Inflammatory macrophage treated with lipopolysaccharide for 4 hours (primary cell): ENCODE measurements at places on chromosomes 16 and 17.

DNA sequence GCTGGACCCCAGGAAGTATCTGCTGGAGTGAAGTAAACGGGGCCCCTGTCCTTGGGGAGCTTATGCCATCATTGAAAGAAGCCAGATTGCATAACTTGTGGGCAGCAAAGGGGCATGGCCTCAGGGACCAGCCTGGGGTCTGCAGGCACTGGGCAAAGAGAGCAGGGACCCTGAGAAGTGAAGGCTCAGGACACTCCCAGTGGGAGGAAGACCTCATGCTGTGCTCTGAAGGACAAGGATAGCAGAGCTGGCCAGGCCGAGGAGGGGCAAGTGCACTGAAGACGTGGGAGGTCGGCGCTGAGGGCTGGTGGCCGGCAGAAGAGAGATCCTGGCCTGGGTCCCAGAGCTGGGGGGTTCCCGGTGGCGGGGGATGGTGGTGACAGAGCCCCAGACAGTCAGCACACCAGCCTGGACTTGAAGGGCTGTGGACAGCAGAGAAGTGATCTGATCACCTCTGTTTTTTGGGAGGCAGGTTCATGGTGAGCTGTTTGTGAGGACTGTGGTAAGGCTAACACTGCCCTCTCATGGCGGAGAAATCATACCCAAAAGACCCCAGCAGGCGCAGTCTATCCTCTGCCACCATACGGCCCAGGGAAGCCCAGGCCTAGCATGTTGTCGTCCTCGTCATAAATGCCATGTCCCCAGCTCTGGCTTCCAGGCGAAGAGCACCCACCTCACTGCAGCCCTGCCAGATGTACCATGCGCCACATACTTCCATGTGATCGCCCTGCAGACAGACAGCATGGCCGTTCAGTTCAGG, 7.1 kb upstream of the CNP start:
- DNase-seq, result no peak

DNA sequence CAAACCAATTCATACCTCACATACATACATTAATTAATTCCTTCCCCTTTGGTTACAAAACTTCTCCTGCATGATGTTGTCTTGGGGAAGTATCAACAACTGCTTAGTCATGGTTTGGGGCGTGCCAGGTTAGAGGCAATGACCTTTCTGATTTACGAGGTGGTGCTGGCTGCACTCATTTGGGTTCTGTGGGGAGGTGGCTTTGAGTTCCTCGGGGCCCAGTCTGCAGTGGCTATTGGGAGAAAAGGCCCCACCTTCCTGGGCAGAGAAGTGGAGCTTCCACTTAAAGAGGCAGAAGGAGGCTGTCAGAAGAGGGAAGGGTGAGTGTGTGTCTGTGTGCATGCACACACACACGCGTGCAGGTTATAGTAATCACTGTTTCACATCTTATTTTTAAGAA, 10.2 kb upstream of the ETV4 start:
- DNase-seq, result peak; percentile 85

DNA sequence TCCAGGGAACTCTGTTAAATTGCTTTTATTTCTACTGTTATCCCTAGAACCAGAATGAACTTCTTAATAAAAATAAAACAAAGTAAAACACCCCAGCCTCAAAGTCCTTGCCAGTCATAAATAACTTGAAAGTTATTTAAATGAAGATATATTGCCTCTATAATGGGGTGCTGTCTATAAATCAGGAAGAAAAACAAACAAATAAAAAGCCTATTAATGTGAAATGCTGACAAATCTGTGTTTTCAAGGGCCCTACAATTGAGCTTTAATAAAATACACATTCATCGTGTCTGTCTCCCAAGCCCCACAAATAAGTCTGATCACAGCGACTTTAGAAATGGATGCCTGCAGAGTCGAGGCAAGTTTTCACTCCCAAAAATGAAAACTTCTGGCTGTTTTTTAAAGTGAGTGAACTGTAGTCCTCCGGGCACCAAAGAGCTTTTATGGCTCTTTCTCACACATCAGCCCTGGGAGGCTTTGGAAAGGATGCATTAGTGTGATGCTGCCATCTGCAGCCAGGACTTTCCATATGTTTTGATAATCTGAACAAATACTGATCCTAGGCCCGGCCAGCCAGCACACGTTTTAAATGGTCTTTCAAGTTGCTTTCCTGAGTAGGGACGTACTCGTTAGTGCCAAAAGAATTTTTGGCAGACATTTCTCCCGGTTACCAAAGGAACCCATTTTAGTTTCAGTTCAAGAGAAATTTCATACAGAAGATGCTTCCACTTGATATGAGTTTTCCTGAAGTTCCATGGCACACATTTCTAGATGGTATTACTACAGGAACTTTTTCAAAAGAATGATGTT, 16.3 kb downstream of the NACA2 start:
- DNase-seq, result no peak

- no peak for DNase-seq
Measured at GRCh38 chr16:86221085-86221484, 289.2 kb upstream of the FOXF1 start.

- no peak for DNase-seq
Measured at GRCh38 chr17:77483128-77483598, 342.4 kb downstream of the SEC14L1 start.

- DNase-seq, result peak; percentile 65
Measured at GRCh38 chr17:57138956-57139576, 54.0 kb downstream of the AKAP1 start.

- no peak for DNase-seq
Measured at GRCh38 chr17:61217878-61218437, 181.7 kb upstream of the TBX2 start.

DNA sequence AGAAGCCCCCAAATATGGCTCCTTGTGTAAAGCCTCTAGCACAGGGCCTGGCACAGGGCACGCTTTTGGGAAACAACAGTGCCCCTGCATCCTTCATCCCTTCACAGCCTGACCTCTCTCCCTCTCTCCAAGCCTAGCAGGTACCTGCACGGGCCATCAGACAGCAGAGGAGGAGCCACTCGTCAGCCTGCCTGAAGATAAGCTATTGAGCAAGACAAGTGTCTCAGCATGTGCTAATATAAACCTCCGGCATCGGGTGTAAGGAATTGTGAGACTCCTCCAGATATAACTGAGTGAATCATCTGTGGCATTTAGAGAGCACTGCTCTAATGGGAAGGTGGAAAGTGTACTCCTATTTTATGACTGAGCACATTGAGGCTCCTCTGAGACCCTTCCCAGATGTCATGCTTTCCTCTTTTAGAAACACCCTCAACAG, 38.3 kb downstream of the TBX4 start:
- no peak for DNase-seq
